AG08396 (cell line): ENCODE measurements at places on chromosomes 3 and 15.

DNA sequence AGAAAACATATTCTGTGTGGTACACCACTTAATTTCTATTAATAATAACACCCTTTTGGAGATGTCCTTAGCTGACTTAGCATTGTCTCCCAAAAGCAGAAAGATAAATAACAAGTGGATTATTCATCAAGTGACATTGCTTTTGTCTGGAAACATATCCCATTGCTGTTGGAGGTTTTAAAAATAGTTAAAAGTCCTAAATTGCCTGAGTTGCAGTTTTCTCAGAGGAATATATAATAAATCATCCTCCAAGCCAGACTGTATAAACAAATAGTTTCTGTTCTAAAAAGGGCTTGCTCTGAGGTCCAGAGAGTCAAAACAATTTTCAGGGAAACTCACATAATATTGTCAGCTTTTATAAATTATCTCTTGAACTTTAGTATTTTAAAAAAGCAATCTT, 60.4 kb upstream of the CD96 start:
- no peak for DNase-seq

GRCh38 chr3:63228677-63229076, 49.4 kb upstream of the SYNPR start:
- DNase-seq = peak; percentile 36

- DNase-seq = no peak
Observed at GRCh38 chr3:55654123-55654760, 167.1 kb upstream of the WNT5A start.

DNA sequence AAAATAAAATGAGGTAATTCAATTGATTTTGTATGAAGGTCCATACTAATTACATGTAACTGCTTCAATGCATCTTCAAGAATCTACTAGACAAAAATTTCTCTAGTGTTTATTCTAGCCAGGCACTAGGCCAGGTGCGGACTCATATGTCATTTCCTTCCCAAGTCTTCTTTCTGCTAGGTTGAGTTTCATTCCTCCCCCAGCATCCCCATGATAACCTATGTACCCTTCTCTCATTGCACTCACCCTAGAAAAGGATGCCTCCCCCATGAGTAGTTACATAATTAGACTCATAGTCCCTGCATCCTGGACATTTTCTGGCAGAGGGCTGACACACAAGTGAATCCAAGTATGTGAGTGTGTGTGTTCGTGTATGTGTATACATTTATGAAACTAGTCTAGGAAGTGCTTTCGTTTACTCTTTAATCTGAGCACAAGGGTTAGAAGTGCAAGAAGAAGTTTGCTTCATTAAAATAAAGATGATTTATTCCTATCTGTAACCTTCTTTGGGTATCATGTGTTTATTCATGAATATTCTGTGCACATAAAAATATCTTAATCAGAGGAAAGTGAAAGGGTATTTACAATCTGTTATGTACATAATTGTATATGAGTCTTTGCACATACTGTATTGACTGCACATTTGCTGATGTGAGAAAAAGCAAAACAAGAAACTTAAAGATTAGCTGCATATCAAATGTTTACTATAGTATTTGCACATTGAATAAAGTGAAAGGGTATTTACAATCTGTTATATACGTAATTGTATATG, 585.6 kb upstream of the ZNF717 start:
- DNase-seq = no peak

DNA sequence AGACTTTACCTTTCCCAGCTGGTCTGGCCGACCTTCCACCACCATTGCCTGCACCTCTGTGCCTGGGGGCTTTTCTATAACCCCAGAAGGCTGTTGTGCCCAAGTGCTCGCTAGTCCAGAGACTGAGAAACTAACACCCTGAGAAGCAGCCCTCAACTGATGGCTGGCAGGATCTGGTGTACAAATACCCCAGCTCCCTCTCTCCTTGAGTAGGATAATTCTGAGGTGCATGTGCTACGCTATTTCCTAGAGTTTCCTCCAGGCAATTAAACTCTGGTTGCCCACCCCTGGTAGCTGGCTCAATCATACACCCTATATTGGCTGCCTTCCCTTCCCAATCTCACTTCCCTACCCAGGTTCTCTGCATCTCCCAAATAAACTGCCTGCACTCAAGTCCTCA, 11.5 kb upstream of the SLC6A1 start:
- DNase-seq = no peak

DNA sequence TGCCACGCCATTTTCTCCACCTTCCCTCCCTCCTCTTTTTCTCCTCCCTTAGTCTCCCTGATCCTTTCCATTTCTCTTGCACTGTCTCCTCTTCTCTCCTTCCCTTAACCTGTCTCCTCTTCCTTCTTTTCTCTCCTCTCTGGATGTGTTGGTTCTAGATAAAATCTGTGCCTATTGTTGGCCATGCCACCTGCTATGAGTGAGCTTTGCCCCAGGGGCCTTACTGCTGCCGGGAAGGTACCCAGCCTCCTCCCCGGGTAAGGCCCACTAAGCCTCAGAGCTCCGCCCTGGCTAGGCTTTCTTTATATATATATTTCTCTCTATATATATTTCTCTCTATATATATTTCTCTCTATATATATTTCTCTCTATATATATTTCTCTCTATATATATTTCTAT, 14.7 kb downstream of the GPD1L start:
- no peak for DNase-seq

DNA sequence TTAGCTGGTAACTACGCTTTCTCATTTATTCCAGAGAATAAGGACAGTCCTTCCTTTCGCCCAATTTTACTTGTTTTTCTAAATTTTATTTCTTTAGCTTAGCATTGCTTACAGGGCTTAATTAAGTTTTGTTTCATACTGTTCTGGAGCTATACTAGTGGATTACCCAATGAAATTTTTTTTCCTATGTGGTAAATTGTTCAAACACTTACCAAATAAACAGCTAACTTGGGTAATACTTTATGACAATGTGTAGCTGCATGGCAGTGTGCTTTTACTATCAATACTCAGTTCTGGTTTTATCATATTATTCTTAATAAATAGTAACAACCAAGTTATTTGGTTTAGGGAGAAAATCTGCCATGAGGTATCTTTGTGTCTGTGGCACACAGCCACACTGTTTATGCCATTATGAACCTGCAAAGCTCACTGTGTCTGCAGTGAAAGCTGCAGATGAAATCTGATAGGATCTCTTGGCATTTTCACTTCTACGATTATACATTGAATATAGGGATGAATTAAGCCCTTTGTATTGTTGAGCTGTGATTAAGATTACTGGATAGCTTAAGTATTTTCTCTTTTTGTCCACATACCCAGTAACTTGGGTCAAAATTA, 37.2 kb downstream of the UBE2E2 start:
- no peak for DNase-seq

GRCh38 chr3:38455639-38456430, 2.1 kb downstream of the ACVR2B start:
- DNase-seq = no peak

- no peak for DNase-seq
Observed at GRCh38 chr15:55420171-55420866, 12.0 kb downstream of the PIERCE2 start.
